ENCODE measurements at places on chromosomes 2 and 18. TPM values are rescaled to one million over a fixed set of nuclear protein-coding genes. Genes with fewer than 3 reads are reported as not detected.

The SERPINB2 gene
- polyA plus RNA-seq, result 2.5 TPM

The GATA6 gene
- 3.9 TPM for polyA plus RNA-seq

The ATIC gene
- 23.8 TPM for polyA plus RNA-seq

The DSC3 gene
- polyA plus RNA-seq, result 0.04 TPM

The SERPINB13 gene
- polyA plus RNA-seq, result not detected

The DSG2 gene
- polyA plus RNA-seq, result not detected

The ANKRD62 gene
- not detected for polyA plus RNA-seq

DNA sequence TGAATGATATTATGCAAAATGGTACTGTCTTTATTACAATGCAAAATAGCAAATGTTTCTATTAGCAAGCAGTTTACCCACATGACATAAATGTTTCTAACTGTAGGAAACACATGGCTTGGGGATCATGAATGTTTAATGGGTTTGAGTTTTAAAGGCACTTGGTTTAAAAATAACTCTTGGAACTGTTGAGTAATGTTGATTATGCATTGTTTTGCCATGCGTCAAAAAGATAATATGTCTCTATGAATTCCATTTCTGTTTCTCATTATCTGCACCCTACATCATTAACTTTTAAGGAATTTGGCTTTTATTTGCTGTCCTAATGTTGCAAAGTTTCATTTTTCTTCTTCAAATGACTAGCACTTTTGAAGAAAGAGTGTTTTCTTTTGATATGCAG lies 1355.5 kb downstream of the SUCLG1 start:
- no peak overlapping the region for H3K4me3 ChIP-seq
- no peaks in the 10 kb centered on the region for H3K36me3 ChIP-seq
- peaks cover 24% of the 10 kb centered on the region for H3K4me1 ChIP-seq
- DNase-seq, result peak; percentile 91
- H3K27me3 ChIP-seq, result no peaks in the 10 kb centered on the region

- no peak overlapping the region for H3K27ac ChIP-seq
- H3K4me1 ChIP-seq, result no peaks in the 10 kb centered on the region
- no peak for DNase-seq
- H3K4me3 ChIP-seq, result no peak overlapping the region
- no peaks in the 10 kb centered on the region for H3K36me3 ChIP-seq
Measured at GRCh38 chr2:59888015-59888414, 665.4 kb downstream of the BCL11A start.

GRCh38 chr2:191631754-191632153 lies 46.2 kb upstream of the NABP1 start:
- peaks cover 5% of the 10 kb centered on the region for H3K4me1 ChIP-seq
- DNase-seq, result no peak
- H3K27ac ChIP-seq, result no peak overlapping the region
- no peaks in the 10 kb centered on the region for H3K36me3 ChIP-seq
- no peaks in the 10 kb centered on the region for H3K27me3 ChIP-seq

- no peak overlapping the region for H3K4me3 ChIP-seq
- no peak for DNase-seq
- no peaks in the 10 kb centered on the region for H3K27me3 ChIP-seq
- H3K4me1 ChIP-seq, result no peaks in the 10 kb centered on the region
- no peak overlapping the region for H3K27ac ChIP-seq
Measured at GRCh38 chr2:235976956-235977355, 191.2 kb downstream of the GBX2 start.

- no peak overlapping the region for H3K27ac ChIP-seq
- no peak for DNase-seq
- H3K4me3 ChIP-seq, result no peak overlapping the region
- no peaks in the 10 kb centered on the region for H3K36me3 ChIP-seq
Measured at GRCh38 chr2:178320011-178320585, 125.8 kb downstream of the OSBPL6 start.

DNA sequence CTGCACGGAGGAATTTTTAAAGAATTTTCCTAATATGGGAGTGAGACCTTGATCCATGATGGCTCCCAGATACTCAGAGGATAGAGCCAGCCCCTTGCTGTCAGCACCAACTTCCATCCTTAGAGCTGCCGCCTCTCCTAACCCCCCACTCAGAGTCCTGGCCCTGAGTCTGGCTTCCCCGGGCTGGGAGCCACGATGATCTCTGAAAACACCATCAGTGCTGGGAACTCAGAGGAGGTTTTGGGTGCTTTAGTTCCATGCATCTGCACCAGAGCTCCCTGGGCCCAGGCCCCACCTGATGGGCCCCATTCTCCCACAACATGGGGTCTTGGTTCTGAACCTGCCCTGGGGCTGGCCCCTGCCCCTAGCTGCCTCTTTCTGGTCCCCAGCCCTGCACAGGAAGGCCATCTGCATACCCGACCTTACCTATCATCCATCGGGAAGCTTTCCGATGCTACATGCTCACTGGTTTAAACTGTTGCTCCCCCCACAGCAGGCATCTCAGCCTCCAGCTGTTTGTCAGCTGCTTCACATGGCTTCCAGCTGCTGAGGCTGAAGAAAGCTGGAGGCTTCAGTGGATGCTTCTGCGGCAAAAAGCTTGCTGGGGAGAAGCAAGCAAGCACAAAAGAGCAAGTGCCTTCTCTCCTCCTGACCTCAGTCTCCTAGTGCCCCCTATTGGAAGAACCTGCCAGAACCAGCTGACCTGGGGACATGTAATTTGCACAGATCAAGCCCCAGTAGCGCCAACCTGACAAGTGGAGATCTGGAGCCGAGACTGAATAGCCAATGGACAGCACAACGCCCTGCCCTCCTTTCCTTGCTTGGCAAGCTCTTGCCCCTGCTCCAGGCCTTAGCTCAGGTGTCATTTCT lies 24.2 kb upstream of the RHOB start:
- DNase-seq, result no peak
- H3K4me3 ChIP-seq, result no peak overlapping the region
- H3K4me1 ChIP-seq, result peaks cover 12% of the 10 kb centered on the region
- no peaks in the 10 kb centered on the region for H3K36me3 ChIP-seq
- H3K27ac ChIP-seq, result no peak overlapping the region

DNA sequence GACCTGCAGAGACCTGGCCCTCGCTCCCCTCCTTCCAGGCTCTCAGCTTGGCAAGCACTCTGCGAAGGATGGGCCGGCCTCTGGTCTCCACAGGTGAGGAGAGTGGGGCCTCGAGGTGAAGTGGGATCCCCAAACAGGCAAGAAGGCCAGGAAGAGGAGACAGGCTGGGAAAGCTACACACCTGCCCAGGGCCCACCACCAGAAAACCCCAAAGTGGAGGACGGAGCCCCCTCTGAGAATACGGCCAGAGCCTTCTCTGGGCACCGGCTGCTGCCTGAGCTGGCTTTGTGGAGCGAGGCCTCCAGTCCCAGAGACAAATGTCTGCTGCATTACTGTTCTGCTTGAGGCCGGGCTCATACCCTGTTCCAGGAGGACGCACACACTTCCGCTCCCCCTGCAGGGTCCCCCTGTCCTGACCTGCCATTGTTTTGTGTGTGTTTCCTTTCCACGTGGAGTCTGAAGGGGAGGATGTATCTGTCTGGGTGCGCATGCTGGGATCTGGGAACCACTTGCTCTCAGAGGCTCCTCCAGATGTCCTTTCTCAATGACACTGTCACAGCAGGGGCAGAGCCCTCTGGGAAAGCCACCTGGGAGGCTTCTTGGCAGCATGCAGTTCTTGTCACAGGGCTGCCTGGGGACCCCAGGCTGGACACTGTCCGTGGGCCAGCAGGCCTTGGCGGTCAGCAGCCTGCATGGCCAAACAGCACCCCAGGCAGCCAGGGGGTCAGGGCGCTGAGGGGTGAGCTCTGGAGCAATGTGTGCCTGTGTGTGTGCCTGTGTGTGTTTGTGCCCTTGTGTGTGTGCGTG lies 20.8 kb downstream of the KCNF1 start:
- H3K27ac ChIP-seq, result no peak overlapping the region
- peaks cover 31% of the 10 kb centered on the region for H3K4me1 ChIP-seq
- peak; percentile 65 for DNase-seq
- H3K36me3 ChIP-seq, result no peaks in the 10 kb centered on the region

- no peaks in the 10 kb centered on the region for H3K36me3 ChIP-seq
- no peak overlapping the region for H3K27ac ChIP-seq
- DNase-seq, result no peak
- no peaks in the 10 kb centered on the region for H3K4me1 ChIP-seq
Measured at GRCh38 chr2:236610991-236611821, 41.6 kb downstream of the ACKR3 start.

All from endothelial cell of umbilical vein (primary cell).